ENCODE measurements at places on chromosomes 7 and 10.

- no peak for DNase-seq
Observed at GRCh38 chr10:111108441-111108840, 31.6 kb downstream of the ADRA2A start.

GRCh38 chr7:44285561-44285960 is 39.8 kb downstream of the CAMK2B start:
- no peak for DNase-seq

- no peak for DNase-seq
Observed at GRCh38 chr10:131546086-131546810, 234.7 kb upstream of the TCERG1L start.

GRCh38 chr10:90125456-90126255 is 424.3 kb downstream of the KIF20B start:
- no peak for DNase-seq

DNA sequence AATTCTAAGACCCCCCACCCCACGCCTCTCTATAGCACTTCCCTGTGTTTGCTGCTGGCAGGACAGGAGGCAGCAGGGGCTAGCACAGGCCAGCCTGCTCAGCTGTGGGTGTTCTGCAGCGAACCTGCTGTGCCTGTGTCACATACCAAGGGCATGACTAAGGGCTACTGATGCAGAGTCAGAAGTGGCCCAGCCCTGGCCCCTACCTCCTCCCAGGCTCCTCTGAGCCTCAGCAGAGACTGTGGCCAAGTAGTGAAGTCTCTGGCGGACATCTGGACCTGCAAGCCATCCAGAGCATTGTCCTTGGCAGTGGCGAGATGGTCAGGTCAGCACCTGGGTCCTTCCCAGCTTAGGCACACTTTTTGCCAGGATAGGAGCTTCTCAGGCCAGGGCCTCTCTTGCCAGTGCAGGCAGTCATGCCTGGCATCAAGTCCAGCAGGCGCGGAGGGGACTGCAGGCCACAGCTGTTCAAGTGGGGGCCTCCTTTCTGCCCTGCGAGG is 116.3 kb upstream of the RET start:
- no peak for DNase-seq
